ENCODE measurements at places on chromosomes 16 and 17. TPM values are rescaled to one million over a fixed set of nuclear protein-coding genes. Genes with fewer than 3 reads are reported as not detected.

CHST5 gene
- not detected for total RNA-seq

SLC16A13 gene
- 14.8 TPM for total RNA-seq

SPIRE2 gene
- 0.08 TPM for total RNA-seq

SERPINF2 gene
- total RNA-seq = 0.31 TPM

CDK5RAP3 gene
- total RNA-seq = 186 TPM

CIAO3 gene
- 32.4 TPM for total RNA-seq

NECAB2 gene
- total RNA-seq = not detected

HOXB4 gene
- total RNA-seq = 6.1 TPM

HS3ST2 gene
- not detected for total RNA-seq

CCL15 gene
- not detected for total RNA-seq

TBC1D3 gene
- total RNA-seq = not detected

CSH1 gene
- not detected for total RNA-seq

TMED6 gene
- 1.4 TPM for total RNA-seq

ZACN gene
- total RNA-seq = 0.34 TPM

TENT4B gene
- 17.3 TPM for total RNA-seq
